ENCODE measurements at places on chromosomes 7 and 10.

GRCh38 chr10:26367771-26368170 lies 70.4 kb upstream of the APBB1IP start:
- no peak for DNase-seq

GRCh38 chr7:115722302-115722977 lies 308.1 kb downstream of the TFEC start:
- no peak for DNase-seq

- no peak for DNase-seq
Observed at GRCh38 chr7:100900978-100901377, 5.3 kb upstream of the ACHE start.

DNA sequence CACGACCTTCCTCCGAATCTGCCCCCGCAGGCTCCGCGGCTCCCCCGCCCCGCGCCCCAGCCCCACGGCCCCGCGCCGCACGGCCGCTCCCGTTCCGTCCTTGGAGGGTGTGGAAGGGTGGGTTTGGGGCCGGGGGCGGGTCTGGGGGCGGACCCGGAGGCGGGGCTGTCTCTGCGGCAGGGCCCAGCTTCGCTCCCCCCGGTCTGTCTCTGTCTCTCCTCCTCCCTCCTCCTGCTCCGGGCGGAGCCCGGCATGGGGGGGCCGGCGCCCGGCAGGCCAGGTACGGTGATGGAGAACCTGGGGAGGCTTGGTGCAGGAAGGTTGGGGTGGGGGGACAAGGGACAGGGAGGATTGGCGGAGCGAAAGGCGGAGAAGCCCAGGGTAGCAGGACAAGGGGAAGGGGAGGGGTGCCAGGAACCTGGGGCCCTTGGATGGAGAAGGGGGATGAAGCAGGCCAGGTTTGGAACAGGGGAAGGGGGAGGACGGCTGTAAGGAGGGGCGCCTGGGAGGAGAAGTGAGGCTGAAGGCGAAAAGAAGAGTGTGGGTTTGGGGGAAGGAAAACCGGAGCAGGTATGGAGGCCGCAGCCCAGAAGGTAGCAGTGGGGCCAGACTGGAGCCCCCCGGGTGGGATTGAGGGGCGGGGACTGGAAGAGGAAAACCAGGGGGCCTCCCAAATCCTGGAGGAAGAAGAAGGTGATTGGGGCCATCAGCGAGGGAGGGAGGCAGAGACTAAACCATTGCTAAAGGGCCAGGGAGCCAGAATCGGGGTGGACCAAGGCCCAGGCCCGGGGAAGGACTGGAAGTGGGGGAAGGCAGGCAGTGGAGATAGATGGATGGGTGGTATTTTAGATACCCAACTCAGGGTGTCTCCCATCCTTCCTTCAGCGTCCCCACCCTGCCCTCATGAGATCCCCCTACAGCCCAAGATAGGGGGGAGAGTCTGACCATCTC lies at the start of gene NYAP1:
Gene NYAP1, plus strand, starts transcription at position 206 of the 951 bp plus-strand sequence. CDS start 1,385 bp downstream, outside the sequence.
- DNase-seq, result no peak

DNA sequence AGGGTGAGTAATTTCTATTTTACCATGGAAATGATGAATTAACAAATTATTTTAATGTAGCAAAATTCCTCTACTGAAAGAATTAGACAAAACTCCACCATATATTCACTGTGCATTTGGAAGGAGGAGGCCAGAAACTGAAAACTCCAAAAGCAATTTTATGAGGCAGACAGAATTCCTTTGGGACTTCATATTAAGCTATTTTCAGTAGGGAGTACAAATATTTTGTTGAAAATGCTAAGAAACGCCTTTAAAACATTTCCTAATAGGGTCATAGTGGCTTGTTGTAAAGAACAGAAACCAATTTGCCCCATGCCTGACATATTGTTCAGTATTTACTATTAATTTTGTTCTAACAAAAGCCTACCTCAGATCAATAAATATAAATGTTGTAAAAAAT lies 117.8 kb downstream of the TES start:
- DNase-seq, result no peak

- no peak for DNase-seq
Observed at GRCh38 chr7:79820387-79820786, 314.2 kb upstream of the GNAI1 start.

DNA sequence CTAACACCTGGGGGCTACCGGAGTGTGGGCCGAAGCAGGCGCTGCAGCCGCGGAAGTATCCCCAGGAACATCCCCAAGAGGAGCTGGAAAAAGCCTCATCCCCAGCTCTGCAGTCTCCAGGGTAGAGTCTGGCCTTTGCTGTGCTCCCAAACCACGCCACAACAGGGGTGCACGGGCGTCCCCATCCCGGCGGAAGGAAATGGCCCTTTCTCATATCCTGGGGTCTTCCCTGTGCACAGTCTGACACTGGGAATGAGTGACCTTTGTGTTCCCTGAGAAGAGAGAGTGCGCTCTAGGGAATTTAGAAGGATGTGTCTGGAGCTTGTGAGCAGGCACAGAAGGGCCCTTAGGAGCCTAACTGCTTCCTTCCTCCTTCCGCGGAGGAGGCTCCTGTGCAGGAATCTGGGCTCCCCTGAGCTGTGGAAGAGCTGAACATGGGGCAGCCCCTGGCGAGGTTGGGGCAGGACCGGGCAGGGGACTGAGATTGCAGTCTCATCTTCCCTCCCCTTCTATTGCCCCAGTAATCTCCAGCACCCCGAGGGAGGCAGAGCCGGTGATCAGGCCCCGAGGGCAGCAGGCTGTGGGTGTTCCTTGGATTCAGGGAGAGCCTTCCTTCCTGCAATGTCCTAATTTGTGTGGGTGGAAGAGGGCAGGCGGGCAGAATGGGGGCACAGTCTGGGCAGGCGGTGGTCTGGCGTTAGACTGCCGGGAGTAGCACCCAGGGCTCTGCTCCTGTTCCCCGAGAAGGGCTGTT lies 1.3 kb downstream of the REPIN1 start:
- DNase-seq, result no peak

DNA sequence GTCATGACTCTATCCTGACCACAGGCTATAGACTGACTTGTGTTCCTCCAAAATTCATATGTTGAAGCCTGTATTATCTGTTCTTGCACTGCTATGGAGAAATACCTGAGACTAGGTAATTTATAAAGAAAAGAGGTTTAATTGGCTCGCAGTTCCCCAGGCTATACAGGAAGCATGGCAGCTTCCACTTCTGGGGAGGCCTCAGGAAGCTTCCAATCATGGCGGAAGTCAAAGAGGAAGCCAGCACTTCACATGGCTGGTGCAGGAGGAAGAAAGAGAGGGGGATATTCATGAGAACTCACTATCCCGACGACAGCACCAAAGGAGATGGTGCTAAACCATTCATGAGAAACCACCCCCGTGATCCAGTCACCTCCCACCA lies 84.3 kb upstream of the KDM7A start:
- no peak for DNase-seq

DNA sequence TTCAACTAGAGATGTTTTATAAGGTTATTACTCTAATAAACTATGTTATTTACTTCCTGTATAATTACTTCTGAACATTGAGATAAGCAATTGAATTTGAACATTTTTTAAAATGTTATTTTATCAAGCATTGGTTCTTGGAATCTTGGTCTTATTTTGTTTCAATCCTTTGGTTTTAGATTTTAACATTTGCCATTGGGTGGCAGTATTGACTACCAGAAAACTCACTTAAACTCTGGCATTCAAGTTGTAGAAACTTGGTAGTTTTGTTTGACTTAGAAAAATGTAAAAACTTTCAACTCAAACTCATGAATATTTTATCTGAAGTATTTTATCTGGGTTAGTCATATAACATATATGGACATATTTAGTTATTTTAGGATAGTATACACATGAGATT lies 48.1 kb downstream of the ATRNL1 start:
- DNase-seq, result no peak

Data from activated CD8-positive, alpha-beta memory T cell treated with anti-CD3 and anti-CD28 coated beads for 48 hours (primary cell).